NCI-H2107 (cell line): ENCODE measurements at places on chromosomes 6 and 20.

GRCh38 chr6:33781131-33781975, 7.6 kb downstream of the LEMD2 start:
- DNase-seq = no peak

GRCh38 chr6:144216668-144217218, 66.4 kb downstream of the STX11 start:
- DNase-seq = no peak

DNA sequence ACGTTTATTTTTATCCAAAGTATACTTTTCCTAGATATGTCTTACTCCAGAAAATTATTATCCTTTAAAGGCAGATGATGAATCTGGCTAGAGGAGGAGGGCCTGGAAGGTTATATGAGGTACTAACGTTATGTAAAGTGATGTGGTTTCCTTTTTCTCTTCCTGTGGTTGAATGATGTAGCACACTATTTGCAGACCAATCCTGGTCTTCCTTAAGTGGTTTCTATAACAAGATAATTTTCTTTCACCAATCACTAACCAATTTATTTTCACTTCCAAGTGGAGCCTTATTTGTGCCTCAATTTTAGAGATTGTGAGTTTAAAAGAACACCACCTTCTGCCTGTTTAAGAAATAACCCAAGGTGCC, 154.6 kb upstream of the SOX4 start:
- DNase-seq = no peak

GRCh38 chr6:21599051-21599696, 5.6 kb downstream of the SOX4 start:
- no peak for DNase-seq

DNA sequence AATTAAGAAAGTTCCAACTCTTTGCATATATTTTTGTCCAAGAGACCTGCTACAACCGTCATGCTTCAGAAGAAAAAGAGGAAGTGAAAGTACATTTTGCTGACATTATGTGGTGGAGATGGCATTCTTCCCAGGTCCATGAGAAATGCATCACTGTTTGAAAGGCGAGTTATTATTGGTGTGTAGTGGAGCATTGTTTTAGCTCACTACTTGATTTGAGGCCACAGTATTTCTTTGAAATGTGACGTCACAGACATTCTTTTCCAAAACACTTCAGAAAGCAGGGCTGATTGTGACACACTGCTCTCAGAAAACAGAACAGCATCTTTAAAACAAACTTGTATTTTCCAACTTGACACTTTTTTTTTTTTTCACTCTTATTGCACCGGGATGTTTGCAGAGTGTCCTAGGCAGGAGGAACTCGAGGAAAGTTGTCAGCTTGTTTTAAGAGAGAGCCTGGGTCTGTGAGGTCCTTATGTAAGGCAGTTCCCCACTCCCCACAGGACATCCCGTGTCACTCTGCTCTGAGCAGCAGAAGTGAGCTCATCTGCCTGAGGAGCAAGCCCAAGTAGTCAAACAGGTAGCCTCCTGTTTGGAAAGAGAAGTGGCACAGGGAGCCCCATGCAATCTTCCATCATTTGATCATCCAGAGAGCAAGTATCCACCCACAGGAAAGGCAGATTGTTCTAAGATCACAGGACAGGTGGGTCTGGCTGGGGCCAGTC, 1.1 kb downstream of the SPTLC3 start:
- DNase-seq = no peak

DNA sequence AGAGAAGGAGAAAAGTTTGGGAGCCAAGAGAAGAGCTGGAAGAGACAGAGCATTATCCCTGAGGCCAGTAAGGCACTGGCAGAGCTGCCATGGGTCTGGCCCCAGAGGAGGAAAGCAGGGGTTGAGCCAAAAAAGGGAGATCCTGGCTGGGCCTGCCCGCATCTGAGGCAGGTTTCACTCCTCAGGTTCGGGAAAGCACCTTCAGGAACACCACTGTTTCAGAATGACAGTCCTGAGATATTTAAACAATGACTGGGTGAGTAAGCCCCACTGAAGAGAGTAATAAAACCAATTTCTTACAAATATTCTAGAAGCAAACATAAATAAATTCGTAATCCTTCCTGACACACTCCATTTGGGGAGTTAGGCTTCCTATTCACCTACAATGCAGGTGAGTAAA, 152.2 kb downstream of the BACH2 start:
- no peak for DNase-seq

GRCh38 chr6:22409486-22409885, 112.7 kb upstream of the PRL start:
- no peak for DNase-seq

- no peak for DNase-seq
These were observed 49.5 kb downstream of the TRERF1 start for GRCh38 chr6:42402184-42402583.

- DNase-seq = no peak
These were observed 1.2 kb downstream of the PTPRA start for GRCh38 chr20:2874456-2874855.

DNA sequence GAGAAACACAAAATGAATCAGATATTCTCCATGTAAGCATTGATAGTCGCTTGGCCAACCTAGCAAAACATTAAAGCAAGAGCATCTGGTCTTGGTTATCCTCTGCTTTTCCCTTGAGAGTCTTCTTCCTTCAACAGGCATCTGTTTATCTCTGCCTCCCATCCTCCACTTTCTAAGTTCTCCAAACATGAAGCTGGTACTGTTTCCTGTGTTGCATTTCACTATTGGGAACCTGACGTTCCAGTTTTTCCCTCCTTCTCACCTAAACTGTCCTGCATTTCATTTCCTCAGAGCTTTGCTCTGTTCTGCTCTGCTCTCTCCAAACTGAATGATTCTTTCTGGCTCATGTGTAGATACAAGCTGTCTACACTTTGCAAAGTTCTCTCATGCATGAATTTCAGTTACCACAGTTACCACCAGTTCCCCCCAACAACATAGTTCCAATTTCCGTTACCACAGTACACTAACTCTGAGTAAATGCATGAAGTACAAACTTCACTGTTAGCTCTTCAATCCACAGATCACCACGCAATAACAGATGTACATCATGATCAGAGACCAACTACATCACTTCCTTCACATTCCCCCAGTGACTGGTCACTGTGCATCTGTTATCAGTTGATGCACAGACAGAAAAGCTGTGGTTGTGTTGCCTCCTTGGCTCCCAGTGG, 86.7 kb upstream of the F13A1 start:
- DNase-seq = no peak

DNA sequence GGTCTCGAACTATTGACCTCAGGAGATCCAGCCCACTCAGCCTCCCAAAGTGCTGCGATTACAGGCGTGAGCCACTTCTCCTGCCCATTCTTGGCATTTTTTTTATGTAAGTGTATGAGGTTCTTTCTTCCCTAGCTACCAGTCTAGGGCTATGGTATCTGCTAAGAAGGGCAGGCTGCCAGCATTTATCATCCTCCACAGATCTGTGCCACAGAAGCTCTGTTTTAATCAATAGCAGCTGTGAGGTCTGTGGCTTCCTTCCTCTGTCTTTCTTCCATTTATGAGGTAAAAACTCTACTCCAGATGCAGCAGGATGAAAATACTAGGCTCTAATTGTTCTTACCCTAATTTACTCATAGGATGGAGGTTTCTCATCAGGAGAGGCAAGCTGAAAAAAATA, 1382.4 kb upstream of the ADGRB3 start:
- DNase-seq = no peak

DNA sequence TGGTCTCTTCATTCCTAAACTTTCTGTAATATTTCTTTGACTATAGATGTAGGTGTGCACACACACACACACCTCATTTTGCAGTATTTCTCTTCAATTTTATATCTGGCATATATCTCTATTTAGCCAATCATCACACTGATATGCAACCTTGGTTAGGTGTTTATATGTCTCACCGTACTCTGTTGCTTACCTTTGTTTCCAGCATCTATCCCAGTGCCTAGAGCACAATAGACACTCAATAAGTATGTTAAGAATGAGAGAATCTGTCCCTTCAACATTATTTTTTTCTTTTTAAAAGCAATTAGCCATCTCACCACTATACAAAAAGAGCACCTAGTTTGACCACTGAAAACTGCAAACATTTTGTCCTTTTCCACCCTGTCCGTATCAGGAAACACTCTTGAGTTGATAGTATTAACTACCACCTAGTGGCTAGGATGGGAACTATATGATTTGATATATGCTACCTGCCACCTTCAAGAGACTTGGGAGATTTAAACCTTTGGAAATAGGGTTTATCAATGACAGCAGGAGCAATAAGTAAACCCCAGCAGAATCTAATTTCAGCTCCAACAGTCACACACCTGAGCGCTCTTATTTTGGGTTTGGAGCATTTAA, 48.7 kb upstream of the RSPO3 start:
- no peak for DNase-seq

GRCh38 chr6:73062837-73063236, 162.5 kb downstream of the KHDC1L start:
- no peak for DNase-seq

DNA sequence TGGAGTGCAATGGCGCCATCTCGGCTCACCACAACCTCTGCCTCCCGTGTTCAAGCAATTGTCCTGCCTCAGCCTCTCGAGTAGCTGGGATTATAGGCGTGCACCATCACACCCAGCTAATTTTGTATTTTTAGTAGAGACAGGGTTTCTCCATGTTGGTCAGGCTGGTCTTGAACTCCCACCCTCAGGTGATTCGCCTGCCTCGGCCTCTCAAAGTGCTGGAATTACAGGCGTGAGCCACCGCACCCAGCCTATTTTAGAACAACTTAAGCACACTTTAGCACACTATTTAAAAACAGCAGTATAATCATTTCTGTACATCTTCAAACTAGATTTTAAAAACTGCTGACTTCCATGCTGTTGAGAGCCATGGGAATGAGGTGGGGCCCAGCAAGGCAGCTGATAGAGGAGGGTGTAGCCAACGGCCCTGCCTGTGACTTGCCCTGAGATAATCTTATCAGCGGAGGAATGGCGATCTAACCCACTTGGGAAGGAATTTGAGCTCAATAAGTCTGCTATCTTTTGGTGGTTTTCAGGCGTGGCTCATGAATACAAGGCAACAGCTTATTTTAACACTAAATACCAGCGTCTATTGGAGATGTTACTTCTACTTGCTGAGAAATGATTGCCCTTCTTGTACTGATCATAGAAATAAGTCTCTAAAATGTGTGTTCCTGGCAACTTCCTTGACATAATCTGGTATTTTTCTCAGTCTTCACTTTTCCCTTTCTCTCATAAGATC, 12.1 kb downstream of the ZDHHC14 start:
- DNase-seq = no peak

- no peak for DNase-seq
These were observed 332.4 kb downstream of the HACE1 start for GRCh38 chr6:104527311-104527710.

- DNase-seq = no peak
These were observed 142.5 kb downstream of the LCA5 start for GRCh38 chr6:79394690-79395089.

DNA sequence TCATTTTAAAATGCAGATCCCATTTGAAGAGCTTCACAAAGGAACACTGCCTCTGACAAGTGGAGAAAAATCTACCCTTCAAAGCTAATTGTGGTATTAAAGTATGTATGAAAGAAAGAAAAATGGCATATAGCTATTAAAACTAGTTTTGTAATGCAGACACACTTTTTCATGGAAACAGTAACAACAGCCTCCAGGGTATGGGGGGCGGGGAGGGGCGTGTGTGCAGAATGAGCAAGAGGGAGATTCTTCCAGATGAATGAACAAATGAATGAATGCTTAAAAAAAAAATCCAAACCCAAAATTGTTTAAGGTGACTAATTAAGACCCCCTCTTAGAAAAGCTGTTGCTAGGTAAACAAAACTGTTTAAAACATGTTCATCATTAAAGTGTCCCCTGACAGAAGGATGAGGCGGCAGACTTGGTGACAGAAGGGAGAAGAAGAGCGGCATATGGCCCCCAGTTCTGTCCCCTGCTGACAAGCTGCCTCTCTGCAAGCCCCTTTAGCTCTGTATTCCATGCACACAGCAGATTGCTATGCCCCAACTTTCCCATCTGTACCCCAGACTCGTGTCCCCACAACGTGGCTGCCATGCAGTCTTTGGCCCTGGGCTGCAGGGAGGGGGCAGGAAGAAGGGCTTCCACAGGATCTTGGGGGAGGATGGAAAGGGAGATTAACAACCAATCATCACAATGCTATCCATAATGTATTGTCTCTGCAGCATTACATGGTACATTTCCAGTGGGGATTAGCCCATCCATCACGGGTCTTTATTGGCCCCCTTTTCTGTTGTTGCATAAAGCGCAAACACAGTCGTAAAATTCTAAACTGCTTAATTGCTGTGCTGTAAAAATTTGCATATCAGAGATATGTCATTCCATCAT, 108.4 kb upstream of the OLIG3 start:
- DNase-seq = no peak

GRCh38 chr20:11980263-11980662, 62.6 kb downstream of the BTBD3 start:
- no peak for DNase-seq

DNA sequence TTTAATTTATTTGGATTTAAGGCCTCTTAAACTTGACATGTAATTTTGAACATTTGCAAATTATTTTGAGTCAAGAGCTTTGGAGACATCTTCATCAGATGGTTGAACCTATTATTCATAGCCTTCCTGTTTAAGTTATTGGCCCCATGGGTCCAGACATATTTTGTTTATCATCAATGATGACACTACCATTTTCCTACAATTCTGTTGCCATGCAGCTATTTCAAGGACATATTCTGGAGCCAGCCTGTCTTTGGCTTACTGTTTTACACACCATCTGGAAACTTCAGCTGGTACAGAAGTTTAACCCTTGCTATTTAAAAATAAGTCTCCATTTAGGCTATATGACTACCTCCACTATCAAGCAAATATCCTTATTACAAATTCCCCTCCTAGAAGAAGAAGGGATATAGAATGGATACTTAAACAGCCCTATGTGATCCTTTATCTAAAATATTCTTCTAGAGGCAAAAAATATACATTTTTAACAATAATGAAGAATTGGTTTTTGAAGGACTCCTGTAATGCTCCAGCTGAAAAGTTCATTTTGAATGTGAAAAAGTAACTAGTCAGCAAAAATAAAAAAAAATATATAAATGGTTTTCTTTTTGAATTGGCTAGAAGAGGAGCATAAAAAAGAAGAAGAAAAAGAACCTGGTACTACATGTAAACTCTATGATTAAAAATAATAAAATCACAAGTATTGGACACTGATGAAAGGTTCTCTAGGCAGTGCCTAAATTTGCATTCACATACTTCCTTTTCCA, 544.0 kb upstream of the HS3ST5 start:
- no peak for DNase-seq

GRCh38 chr6:46961232-46961631, 39.5 kb upstream of the ADGRF5 start:
- no peak for DNase-seq

- no peak for DNase-seq
These were observed 470 bp upstream of the FAM83C start for GRCh38 chr20:35292504-35293285.

GRCh38 chr6:1004885-1005630, 306.8 kb upstream of the FOXQ1 start:
- no peak for DNase-seq
